Hippocampal formation (tissue), 2 donors: ENCODE measurements at places on chromosomes 12 and 14.
A peak's percentile ranks its signal among the peaks of the same experiment; 100 is the strongest.

DNA sequence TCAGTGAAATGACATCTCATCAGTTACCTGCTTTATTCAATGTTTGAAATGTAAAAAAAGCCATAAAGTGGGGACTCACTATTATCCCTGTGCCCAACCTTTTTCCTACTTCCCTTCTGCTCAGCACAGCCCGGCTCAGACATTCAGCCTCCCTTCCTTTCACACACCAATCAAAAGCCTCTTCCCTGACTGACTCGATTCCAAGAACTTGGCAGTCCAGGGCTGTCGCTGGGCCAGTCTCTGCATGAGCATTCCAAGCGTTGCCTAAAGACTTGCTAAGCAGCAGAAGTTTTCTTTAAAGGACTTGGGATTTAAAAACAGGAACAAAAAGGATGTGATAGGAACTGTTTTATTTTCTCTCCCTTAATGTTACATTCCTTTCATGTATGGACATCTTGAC is 22.7 kb downstream of the ITPR2 start:
- peak; percentile 58 for DNase-seq

- DNase-seq, result no peak
These were observed 88.3 kb downstream of the BCL11B start for GRCh38 chr14:99183716-99184115.

GRCh38 chr12:75710361-75711069 is 199.1 kb upstream of the KRR1 start:
- DNase-seq, result no peak

- DNase-seq, result no peak
These were observed 73.3 kb upstream of the PLXNC1 start for GRCh38 chr12:94074980-94075629.

- no peak for DNase-seq
These were observed 1054.3 kb downstream of the VRK1 start for GRCh38 chr14:97851428-97851995.

DNA sequence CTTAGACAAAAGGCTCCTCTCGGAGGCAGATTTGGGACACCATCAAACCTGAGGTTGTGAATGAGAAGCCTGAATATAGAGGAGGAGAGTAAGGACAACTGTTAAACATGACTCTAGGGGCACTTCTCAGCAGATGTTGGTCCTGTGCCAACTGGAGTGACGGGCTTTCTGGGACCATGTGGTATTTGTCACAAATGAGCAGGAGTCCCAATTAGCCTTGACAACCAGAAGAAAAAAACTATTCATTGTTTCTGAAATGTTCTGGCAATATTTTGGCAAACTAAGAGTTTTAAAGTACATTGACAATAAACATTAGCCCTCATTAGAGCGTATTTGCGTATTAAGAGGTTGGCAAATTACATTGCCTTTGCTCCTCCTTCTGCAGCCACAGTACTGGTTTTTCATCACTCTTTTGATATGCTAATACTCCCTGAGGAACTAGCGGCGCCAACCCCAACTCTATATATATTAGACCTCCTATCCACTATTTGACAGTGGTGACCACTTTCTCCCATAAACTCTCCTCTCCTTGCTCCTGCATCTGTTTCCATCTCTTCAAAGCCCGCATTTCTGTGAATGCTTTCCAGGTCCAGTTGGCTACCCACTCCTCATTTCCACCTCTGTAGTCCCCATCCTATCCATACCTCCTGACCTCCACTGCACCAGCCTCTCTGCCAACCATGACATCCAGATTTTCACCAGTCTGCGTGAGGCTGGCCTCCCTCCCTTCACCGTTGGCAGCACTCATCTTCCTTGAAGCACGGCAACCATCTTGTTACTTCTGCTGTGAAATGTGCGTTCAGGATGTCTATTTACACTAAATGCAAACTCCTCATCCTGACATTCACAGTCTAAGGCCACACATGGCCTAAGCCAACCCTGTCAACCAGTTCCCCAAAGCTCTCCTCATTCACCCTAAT is 100.7 kb downstream of the ZFC3H1 start:
- no peak for DNase-seq

- DNase-seq, result no peak
These were observed 19.4 kb upstream of the KRT18 start for GRCh38 chr12:52929538-52929937.
